Foreskin keratinocyte (primary cell): ENCODE measurements at places on chromosomes 11 and 22. TPM values are rescaled to one million over a fixed set of nuclear protein-coding genes. Genes with fewer than 3 reads are reported as not detected.

DNA sequence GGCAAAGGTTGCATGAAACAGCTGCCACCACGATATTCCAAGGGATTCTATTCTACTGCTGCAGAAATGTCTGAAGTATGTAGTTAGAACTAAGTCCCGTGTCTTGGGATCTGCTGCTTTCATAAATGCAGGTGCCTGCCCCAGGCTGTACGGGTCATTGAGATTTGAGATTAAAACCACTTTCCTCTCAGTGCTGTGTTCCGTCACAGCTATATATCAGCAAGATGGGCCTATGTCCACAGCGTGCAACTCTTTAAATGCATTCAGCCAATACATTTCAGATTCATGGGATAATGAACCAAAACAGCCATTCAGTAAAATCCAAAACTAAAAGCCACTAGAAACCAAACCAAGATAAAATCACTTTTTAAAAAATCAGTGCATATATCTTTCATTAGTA, 107.3 kb upstream of the LUZP2 start:
- DNase-seq: no peak

Gene CRYBB1
- polyA plus RNA-seq: not detected in 2 replicates

Gene PLAAT2
- polyA plus RNA-seq: 0.22 TPM in 1 of 2 replicates, not detected in the other

Gene SCO2
- 1.5 and 1.8 TPM in 2 replicates for polyA plus RNA-seq

GRCh38 chr11:64841592-64842365, 2.7 kb downstream of the CDC42BPG start:
- DNase-seq: no peak

GRCh38 chr11:8221046-8221723, 42.5 kb downstream of the LMO1 start:
- no peak for DNase-seq

Gene CYP2D6
- 0.66 and 0.86 TPM in 2 replicates for polyA plus RNA-seq
